Type B pancreatic cell (in vitro differentiated cells): ENCODE measurements at places on chromosomes 6 and 20. TPM values are rescaled to one million over a fixed set of nuclear protein-coding genes. Genes with fewer than 3 reads are reported as not detected.

- DNase-seq = no peak
These were observed 320.1 kb downstream of the CDH4 start for GRCh38 chr20:61571916-61572711.

GCLC gene
- total RNA-seq = 54.6 and 123 TPM in 2 replicates

GRCh38 chr6:116485559-116486184 is 24.5 kb downstream of the CALHM6 start:
- no peak for DNase-seq

TNNC2 gene
- 2.1 TPM in 1 of 2 replicates, not detected in the other for total RNA-seq

DNA sequence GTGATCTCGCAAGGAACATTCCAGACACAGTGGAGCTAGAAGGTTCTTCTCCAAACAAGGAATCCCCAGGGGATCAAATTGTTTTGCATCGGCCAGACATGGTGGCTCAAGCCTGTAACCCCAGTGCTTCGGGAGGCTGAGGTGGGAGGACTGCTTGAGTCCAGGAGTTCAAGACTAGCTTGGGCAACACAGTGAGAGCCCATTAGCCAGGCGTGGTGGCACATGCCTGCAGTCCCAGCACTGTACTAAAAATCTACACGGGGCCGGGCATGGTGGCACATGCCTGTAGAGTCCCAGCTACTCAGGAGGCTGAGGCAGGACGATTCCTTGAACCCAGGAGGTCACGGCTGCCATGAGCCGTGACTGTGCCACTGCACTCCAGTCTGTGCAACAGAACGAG is 15.3 kb downstream of the GMEB2 start:
- no peak for DNase-seq

DPPA5 gene
- total RNA-seq = not detected in 2 replicates

DNA sequence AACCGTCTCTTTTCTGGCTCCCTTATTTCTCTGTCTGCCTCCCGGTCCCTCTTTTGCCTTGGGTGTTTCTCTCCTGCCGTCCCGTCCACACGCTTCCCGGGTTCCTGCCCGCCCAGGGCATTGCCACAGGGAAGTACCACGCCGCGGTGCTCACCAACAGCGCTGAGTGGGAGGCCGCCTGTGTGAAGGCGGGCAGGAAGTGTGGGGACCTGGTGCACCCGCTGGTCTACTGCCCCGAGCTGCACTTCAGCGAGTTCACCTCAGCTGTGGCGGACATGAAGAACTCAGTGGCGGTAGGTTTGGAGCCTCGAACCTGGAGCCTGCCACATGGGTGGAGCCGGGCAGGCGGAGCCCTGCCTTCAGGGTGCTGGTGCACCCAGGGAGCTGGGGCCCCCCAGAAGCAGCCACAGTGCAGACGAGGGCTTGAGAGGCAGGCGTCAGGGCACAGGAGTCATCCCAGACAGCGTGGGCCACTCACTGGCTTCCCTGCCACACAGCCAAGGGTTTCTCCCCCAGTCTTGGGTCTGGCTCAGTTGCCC is 21.3 kb downstream of the NPEPL1 start:
- DNase-seq = peak; percentile 63

- DNase-seq = no peak
These were observed 198.2 kb upstream of the SSTR4 start for GRCh38 chr20:22836877-22837276.

- DNase-seq = no peak
These were observed 53.8 kb upstream of the FOXP4 start for GRCh38 chr6:41492261-41492891.

GRCh38 chr6:68738039-68738438 is 103.0 kb downstream of the ADGRB3 start:
- DNase-seq = no peak
